ENCODE measurements at places on chromosomes 1 and 21.

DNA sequence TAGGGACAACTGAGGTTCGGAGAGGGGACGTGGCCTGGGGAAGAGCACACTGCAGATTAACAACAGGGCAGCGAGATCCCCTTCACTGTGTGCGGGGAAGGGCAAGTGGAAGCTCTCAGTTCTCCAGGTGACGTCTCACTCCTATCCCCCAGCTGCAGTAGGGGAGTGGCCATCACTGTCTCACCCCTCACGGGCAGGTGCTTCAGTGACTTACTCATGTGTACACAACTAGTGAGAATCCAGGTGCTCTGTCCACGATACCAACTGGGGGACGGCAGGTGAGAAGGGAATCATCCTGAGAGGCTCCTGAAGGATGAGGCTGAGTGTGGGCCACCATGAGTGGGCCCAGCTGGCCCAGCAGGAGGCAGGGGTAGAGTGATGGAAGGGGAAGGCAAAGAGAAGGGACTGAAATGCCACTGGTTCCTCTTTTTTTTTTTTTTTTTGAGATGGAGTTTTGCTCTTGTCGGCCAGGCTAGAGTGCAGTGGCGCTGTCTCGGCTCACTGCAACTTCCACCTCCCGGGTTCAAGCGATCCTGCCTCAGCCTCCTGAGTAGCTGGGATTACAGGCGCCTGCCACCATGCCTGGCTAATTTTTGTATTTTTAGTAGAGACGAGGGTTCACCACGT lies 25.9 kb downstream of the RHBG start:
- DNase-seq, result no peak

GRCh38 chr1:16625497-16626408 lies 12.4 kb upstream of the NBPF1 start:
- DNase-seq, result no peak

DNA sequence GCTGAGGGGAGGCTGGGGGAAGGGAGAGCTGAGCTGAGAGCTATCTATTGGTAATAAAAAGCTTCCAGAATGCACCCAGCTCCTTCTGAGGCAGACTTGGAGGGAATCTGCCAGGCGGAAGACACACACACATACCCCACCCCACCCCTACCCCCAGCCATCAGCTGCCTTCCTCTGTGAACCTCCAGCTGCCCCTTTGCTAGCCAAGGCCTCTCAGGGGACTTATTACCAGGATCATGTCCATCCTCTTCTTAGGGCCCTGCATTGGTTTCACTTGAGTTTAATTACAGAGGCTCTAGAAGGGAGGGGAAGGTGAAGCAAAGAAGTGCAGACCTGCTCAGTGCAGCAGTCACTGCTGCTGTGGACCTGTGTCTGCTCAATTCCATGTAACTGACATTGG lies 156.4 kb downstream of the OMA1 start:
- no peak for DNase-seq

DNA sequence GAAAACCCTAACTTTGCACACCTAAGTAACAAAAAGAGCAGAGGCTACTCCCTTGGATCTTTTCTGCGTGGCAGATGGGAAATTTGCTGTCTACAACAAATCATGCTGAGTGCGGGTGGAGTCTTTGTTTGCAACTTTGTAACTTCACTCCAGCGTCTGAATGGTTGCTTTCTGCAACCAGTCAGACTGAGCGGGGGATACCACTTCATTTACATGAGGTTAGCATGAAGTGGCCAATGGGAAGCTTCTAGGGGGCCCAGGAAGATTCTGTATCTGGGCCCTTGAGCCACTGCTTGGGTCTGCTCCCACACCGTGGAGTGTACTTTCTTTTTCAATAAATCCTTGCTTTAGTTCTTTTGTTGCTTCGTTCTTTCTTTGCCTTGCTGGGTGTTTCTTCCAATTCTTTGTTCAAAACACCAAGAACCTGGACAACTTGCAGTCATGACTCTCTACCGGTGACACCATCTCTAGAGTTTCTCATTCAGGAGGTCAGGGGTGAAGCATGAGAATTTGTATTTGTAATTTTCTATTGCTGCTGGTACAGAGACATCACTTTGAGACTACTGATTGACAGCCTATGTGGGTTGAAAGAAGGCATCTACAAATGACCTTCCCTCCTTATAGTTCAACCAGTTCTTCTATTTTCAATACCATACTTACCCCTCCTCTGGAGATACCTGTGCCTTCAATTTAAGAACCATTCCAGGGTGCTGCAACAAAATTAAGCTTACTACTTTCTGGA lies 55.8 kb upstream of the RC3H1 start:
- DNase-seq, result no peak

- no peak for DNase-seq
Observed at GRCh38 chr1:157418659-157419058, 133.7 kb downstream of the FCRL5 start.

DNA sequence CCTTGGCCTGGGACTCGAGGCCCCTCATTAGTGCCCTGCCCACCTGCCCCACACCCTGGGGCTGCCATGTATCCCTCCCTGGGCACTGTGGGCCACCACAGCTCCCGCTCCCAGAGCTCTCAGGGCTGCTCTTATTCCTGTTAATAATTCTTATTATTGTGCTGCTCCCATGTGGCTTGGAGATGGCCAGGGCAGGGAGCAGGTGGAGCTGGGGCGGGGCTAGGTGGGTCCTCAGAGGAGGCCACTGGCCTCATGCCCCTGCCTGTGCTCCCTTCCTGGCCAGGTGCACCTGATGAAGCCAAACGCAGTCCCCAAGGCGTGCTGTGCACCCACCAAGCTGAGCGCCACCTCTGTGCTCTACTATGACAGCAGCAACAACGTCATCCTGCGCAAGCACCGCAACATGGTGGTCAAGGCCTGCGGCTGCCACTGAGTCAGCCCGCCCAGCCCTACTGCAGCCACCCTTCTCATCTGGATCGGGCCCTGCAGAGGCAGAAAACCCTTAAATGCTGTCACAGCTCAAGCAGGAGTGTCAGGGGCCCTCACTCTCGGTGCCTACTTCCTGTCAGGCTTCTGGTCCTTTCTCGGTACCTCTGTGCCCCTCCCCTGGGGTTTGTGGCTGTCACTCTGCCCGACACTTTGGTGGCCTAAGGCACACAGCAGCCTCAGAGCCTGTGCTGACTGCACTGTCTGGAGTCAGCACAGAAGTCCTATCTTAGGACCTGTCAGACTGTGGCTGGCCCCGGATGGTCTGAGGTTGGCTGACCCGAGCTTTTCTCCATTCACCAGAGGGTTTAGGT lies 34.1 kb downstream of the BMP8A start:
- DNase-seq, result no peak

- no peak for DNase-seq
Observed at GRCh38 chr1:229098903-229099578, 171.9 kb upstream of the RAB4A start.

DNA sequence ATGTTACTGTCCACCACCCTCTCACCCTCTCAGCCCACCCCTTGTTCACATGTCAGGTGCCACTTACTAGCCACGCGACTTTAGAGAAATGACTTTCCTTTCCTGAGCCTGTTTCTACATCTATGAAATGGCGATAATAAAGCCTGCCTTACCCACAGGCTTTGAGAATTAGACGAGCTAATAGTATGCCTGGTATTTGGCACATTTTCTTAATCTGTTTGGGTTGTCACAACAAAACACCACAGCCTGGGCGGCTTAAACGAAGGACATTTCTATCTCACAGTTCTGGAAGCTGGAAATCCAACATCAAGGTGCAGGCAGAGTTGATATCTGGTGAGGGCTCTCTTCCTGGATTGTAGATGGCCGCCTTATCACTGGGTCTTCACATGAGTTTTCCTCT lies 273.9 kb upstream of the FMN2 start:
- DNase-seq, result no peak

All from Jurkat, Clone E6-1 (cell line).